NCI-H2029 treated with DMSO at 0.1 percent for 48 hours (cell line): ENCODE measurements at places on chromosomes 12 and 14.

DNA sequence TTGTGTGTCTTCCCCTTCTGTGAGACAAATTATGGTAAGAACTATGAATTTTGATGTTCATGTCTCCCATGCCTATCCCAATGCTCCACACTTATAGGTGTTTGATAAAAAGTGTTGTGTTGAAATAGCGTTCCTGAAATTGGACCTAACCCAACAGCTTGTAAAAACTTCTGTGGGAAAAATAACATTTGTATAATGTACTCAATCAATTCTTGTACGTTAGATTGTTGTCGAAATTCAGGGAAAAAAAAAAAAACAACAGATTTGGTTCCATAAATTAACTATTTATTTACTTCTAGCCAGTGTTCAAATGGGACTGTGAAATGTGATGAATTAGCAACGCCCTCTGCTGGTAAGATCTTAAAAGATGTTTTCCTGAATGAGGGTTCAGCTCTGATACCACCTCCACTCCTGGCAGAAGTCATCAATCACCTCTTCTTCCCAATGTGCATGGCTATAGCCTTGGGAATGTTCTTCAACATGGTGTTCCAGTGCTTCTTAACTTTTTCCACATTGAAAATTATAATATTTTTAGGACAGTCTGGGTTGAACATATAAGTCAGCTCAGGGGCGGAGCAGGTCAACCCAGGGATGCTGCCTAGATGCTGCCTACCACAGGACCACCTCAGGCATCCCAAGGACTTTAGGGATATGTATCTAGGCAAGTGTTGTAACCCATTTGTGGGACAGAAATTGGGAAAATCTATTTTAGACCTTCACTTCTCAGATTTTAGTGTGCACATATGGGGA is 170.6 kb downstream of the OTOGL start:
- peak; percentile 67 for DNase-seq

DNA sequence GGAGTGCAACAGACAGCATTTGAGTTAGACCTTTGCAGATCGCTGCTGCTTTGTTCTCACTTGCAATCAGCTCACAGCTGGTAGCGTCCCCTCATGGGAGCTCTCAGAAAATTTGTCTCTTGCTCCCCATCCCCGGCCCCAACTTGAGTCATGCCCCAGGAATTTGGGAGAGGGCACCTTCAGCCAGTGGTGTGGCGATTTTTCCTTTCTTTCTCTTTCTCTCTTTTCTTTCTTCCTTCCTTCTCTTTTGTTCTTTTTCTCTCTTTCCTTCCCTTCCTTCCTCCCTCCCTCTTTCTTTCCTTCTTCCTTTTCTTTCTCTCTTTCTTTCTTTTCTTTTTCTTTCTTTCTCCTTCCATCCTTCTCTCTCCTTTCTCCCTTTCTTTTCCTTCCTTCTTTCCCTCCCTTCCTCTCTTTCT is 34.2 kb upstream of the MAP1LC3B2 start:
- no peak for DNase-seq

DNA sequence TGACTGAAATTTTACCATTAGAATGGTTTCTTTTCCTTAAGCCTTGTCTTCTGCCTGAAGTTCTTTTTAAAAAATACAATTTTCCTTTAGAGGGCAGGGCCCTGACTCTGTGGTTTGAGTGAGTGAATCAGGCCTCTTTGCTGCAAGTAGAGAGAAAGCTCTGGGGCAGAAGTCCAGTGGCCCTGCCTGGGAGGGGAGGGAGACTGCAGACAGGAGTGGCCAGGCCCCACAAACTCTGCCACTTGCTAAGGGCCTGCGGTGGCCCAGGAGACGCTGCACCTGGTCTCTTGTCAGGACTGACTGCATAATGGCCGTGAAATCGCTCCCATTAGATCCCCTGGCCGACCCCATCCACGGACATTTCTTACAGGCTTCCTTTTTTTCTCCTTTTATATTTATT is 25.5 kb downstream of the TSPAN11 start:
- DNase-seq = no peak

DNA sequence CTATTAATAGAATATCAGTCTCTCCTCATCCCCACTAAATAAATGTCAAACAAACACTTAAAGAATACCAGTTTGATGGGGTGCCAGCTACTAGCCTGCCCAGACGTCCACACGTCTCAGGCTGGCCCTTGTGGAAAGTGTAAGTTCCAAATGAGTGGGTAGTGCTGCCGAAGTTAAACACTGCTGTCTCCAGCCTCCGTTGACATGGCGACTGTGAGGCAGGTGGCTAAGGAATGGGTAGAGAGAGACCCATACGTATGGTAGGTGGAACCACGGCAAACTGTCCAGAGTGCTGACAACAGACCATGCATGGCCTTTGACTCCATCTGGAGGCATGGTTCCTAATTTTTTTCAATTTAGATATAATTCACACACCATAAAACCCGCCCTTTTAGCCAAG is 37.9 kb downstream of the PITPNM2 start:
- DNase-seq = peak; percentile 27

GRCh38 chr12:66111605-66112004 is 18.9 kb downstream of the LLPH start:
- DNase-seq = no peak

DNA sequence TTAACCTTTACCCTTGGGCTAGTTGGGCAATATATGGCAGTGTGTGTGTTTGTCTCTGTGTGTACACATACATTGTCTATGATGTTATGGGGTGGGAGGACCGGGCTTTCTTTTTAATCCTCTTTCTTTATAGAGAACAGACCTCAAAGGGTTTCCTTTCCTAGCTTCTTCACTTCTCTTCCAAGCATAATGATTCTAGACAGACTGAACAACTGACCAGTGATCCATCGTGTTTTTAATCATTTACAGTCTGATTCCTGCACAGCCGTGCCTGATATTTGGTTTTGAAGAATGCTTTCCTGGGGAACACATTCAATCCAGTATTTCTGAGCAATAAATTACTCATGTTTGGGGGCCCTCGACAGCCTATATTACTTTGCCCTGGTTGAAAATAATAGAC is 481.1 kb upstream of the DCN start:
- DNase-seq = no peak

GRCh38 chr12:69649529-69649928 is 38.8 kb upstream of the LRRC10 start:
- DNase-seq = no peak

GRCh38 chr12:67220065-67220464 is 49.1 kb upstream of the CAND1 start:
- no peak for DNase-seq

DNA sequence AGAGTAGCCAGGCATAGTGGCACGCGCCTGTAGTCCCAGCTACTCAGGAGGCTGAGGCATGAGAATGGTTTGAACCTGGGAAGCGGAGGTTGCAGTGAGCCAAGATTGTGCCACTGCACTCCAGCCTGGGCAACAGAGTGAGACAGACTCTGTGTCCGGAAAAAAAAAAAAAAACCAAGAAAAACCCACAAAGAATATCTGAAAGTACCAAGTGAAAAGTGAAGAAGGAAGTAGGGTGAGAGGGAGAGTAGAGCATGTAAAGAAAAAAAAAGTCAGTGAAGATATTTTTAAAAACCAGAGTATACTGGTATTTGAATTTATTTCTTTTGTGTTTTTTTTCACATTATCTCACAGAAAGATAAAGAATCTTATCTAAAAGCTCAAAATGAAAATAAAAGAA is 43.3 kb upstream of the ISM2 start:
- no peak for DNase-seq

GRCh38 chr12:55925870-55926737 is 1.6 kb downstream of the PYM1 start:
- no peak for DNase-seq

- DNase-seq = no peak
These were observed 14.0 kb downstream of the RNASE2 start for GRCh38 chr14:20969336-20969735.

DNA sequence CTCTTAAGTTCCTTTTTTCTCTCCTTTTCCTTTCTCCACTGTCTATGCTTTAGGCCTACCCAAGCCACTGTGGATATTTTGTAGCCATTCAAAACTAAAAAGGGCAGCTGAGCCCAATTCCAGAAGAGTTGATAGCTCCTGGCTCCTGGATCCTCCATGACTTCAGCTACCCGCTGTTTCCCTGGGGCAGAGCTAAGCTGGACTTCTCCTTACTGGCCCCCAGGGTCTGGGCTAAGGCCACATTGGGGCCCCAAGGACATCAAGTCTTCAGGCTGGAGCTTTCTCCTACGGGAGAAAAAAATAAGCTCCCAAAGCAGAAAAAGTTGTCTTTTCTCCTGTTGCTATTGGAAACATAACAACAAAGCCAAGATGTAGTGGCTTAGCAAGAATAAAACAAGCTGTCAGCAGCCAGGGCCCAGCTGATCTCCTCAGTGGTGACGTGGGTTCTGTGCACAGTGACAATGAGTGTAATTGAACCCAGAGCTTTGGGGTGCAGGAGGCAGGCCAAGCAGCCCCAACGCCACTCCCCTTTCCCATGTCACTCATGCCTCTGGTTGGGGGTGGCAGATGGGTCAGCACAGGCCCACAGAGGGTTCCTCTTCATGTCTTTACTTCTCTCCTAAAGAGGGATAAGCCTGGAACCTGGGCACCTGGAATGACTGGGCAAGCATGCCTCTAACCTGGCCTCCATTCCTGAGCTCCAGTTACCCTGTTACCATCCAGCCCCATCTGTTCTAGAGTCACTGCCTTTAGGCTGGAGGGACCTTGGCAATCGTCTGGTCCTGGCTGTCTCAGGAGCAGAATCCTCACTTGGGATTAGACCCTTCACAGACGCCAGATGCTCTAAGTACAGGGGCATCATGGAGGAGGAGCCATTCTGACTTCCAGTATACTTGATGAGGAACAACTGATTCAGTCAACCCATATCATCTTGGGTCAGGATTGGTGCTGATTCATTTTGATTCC is 171.2 kb downstream of the ZFP36L1 start:
- DNase-seq = no peak

GRCh38 chr14:58659846-58660245 is 22.1 kb downstream of the DACT1 start:
- no peak for DNase-seq

- DNase-seq = no peak
These were observed 70.8 kb upstream of the GNG2 start for GRCh38 chr14:51789596-51789995.

GRCh38 chr14:52961060-52961639 is 10.3 kb upstream of the FERMT2 start:
- peak; percentile 96 for DNase-seq

DNA sequence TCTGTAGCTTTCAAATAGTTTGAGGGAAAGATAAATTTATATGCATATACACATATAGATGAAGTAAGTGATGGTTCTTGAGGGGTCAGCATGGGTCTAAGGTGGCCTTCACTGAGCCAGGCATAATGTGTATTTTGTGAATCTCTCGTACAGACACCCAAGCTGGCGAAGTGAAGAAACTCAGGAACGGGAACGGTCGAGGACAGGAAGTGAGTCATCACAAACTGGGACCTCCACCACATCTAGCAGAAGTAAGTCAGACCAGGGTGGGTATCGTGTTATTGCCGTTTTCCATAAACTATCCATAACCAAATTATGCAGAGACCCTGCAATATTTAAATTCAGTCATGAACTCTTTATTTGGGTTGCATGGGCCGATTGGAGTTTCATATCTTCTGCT is 15.4 kb upstream of the TNS2 start:
- DNase-seq = no peak

DNA sequence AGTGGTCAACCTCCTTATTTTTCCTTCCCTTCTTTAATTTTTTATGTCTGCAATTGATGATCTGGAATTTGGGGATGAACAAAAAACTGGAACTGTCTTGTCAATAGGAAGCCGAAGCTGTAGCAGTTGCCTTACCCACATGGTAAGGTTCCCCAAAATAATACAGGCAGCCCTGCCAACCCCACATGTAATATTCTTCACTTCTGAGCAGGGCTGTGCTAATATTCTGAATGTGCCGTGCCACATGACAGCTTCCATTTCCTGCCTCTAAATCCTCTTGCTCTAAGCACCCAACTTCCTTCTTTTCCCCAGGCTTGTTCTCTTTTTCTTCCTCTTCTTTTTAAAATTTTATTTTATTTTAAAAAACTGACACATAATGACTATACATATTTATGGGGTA is 39.6 kb downstream of the GPATCH2L start:
- no peak for DNase-seq

DNA sequence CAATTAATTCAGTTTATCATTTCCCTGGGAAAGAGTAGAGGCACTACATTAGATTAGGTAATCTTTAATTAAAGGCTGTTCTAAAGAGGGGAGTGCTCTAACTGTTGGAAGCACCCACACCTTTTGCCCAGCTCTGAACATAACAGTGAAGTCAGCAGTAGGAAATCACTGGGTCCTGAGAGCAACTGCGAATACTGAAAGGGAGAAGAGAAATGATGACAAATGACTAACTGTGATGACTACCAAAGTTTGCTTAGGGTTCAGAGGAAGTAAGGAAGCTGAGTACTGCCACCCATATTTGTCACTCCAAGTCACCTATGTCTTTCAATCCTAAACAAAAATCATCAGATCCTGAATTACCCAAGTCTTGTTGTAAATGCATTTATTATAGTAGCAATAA is 140.6 kb downstream of the EPS8 start:
- no peak for DNase-seq

DNA sequence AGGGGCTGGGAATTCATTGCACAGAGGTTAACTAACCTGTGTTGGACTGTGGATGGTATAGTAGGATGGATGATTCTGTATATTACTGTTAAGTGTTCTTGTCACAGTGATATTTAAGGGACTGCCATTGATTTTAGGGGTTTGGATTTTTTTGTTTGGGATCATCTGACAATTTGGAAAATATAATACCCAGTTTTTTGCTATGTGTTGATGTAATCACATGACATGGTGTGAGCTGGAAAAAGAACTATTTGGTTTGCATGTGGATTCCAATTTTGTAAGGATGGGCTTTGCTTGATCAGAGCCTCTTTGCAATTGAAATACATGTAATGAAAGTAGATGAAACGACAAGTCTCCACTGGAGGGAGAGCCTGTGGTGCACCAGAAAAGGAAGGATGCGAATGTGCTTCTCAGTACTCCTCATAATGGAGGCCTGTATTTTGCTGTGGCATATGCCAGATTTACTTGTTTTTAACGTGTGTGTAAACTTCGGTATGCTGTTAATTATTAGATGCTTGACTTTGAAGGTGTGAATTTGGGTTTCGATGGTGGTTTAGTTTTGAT is 2.7 kb downstream of the DYRK2 start:
- no peak for DNase-seq

GRCh38 chr12:31298922-31299321 is 27.0 kb downstream of the SINHCAF start:
- no peak for DNase-seq

DNA sequence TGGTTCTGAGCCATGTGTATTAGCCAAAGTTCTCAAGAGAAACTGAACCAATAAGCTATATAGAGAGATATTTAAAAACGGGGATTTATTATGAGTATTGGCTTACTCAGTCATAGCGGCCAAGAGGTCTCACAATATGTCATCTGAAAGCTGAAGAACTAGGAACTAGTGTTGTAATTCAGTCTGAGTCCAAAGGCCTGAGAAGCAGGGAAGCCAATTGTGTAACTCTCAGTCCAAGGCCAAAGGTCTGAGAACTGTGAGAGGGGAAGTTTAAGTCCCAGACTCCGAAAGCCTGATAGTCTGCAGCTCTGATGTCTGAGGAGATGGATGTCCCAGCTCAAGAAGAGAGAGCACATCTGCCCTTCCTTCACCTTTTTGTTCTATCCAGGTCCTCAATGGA is 344.8 kb upstream of the USP15 start:
- no peak for DNase-seq
